ENCODE measurements at places on chromosomes 5 and 9.

GRCh38 chr5:89097103-89097502 lies 214.1 kb upstream of the MEF2C start:
- no peak for DNase-seq

DNA sequence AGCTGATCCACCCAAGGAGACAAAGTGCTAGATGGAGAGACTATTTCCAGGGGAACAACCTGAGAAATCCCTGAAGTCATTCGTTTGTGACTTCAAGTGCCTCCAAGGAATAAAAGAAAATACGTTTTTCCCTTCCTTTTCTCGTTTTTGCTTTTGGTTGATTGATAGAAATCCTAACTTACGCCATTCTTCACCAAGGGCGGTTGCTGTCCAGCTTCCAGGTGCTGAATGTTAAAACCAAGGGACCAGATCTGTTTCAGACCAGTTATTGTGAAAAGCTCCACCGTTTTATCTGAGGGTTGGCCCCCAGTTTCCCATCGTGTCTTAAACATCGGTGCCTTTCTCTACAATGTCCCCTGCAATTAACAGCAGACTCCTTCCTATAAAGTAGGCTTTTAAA lies 600.7 kb upstream of the SGCD start:
- DNase-seq: peak; percentile 37

GRCh38 chr5:102536323-102536928 lies 37.6 kb upstream of the SLCO6A1 start:
- no peak for DNase-seq

DNA sequence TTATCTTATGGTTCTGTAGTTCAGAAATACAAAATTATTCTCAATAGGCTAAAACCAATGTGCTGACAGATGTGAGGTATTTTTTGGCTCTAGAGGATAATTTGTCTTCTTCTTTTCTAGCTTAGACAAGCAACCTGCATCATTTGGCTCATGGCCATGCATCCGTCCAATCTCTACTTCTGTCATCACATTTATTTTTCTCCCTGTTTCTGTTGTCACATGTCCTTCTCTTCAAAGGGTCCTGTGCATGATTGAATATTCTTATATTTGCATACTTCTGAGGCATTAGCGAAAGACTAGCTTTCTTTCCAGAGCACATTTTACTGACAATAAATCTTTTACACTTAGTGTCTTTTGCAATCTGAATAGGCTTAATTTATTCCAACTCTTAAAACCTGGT lies 564.7 kb downstream of the CDH10 start:
- DNase-seq: no peak

DNA sequence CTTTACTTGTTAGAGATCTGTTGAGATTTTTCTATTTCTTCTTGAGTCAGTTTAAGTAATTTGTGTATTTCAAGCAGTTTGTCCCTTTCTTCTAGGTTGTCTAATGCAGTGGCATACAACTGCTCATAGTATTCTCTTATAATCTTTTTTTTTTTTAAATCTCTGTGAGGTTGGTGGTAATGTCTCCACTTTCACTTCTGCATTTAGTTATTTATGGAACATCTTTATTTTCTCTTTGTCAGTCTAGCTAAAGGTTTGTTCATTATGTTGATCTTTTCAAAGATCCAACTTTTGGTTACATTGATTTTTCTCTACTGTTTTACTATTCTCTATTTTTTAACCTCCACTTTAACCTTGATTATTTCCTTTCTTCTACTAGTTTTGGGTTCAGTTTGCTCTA lies 13.8 kb downstream of the FOXE1 start:
- no peak for DNase-seq

DNA sequence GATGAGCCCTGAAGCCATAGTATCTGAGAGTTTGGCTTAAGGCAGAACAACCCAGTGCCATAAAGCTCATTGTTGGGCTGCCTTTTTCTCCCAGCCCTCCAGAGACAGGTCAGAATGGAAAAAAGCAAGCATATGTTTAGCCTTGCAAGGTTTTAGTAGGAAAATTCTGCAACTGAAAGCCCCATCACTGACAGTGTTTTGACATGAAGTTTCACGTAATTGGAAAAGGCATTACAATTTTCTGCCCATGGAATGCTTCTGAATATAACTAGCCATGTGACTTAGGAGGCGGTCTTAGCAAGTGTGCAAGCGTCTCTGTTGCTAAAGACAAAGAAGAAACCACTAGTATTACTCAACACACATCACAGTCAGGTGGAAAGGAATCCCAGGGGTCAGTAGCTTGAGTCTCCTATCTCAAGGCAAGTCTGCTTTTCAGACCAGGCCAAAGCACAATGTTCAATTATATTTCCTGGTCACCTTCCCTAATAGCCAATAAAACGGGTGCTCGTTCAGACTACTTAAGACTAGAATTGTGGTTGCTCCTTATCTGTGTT lies 117.6 kb downstream of the CARTPT start:
- DNase-seq: no peak

DNA sequence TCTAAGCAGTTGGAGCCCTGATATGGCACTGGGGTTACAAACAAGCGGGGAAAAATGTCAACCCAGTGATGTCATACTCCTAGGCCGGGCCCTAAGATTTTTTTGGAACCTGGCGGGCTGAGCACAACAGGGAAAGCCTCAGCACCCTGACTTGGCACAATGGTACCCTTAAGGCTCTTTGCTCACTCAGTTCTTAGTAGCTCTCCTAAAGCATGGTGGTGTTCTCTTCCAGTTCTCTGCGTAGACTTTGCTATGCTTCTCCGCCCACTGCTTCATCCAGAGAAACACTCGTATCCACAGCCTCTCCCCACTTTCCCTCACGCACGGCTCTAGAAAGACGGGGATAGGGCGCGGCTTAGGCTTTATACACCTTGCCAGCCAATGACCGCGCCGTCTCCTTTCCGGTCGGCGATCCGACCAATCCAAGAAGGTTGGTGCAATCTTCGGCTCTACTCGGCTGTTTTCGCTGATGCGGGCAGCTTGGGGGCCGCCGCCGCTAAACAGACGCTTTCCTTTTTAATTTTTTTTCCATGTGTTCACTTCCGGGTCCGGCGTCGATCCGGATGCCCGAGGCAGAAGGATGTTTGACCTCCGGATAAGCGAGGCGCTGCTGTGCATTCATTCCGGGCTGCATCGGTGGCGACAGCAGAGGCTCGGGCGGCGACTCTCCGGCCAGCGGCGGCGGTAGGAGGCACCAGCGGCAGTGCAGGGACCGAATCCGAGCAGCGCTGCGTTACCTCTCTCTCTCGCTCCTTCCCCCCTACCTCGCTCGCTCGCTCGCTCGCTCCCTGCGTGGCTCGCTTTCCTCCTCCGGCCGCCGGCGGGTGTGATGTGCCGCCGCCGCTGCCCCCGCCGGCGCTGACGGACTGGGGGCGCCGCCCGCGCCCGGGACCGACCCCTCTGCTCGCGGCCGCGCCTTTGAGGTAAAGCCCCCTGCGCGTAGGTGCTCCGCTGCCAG lies at the start of gene CSNK1G3:
Gene CSNK1G3 (plus strand): TSS at position 530 of the 958 bp plus-strand sequence. CDS start 33,487 bp downstream, outside the sequence.
- DNase-seq: peak; percentile 97

- no peak for DNase-seq
Measured at GRCh38 chr9:33917036-33917435, 100.1 kb downstream of the UBE2R2 start.

DNA sequence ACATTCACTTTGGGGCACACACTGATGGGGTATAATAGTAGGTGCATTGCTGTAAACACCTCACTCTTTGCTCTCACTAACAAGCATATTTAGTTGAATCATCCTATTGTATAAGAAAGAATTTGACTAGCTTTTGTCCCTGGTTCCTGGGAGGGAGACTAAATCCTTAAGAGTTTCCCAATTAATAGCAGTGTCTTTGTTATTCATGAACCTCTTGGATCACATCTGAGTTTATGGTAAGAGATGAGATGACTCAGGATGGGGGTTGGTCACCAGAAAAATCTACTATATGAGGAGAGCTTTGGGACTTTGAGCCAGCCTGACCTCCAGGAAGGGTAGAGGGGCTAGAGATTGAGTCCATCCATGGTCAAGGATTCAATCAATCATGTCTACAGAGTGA lies 56.8 kb downstream of the PUM3 start:
- DNase-seq: no peak

- peak; percentile 33 for DNase-seq
Measured at GRCh38 chr5:31194892-31195555, 1.5 kb downstream of the CDH6 start.

GRCh38 chr5:121976979-121977378 lies 15.2 kb downstream of the SRFBP1 start:
- DNase-seq: no peak

GRCh38 chr9:7967093-7967827 lies 167.7 kb upstream of the DMAC1 start:
- no peak for DNase-seq

GRCh38 chr9:32413424-32413823 lies 29.0 kb downstream of the ACO1 start:
- DNase-seq: no peak

- DNase-seq: no peak
Measured at GRCh38 chr5:95939465-95939864, 22.2 kb downstream of the ELL2 start.

GRCh38 chr9:70760228-70760627 lies 345.8 kb upstream of the KLF9 start:
- DNase-seq: no peak

DNA sequence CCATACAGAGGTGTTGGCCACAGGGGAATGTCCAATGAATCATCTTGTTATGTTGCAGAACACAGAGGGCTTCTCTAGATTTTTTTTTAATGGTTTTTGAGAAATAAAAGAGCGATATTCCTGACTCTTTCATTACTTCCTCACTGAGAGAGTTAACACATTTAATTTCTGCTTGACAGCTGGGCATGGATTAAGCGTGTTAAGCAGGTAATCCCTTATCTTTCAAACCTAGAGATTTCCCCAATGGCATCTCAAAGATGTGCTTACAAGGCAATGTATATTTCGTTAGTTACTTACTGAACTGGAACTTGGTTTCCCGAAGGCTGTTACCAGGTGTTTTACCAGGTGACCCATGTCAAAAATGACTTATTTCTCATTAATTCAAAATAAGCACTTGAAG lies 21.8 kb upstream of the ADCY2 start:
- no peak for DNase-seq

DNA sequence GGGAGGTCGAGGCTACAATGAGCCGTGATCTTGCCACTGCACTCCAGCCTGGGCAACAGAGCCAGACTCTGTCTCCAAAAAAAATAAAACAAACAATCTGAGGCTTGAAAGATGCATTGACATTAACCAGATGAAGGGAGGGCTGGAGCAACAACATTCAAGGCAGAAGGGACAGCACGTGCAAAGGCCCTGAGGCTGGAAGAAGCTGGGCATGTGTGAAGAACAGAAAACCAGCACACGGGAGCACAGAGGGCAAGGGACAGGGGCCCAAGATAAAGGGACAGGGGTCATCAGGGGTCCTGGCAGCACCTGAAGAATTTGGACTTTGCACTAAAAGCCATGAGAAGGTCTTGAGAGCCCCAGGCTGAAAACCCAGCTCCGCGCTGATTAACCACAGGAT lies 3.3 kb downstream of the PTGES start:
- DNase-seq: no peak

GRCh38 chr9:20558566-20559016 lies 63.7 kb downstream of the MLLT3 start:
- no peak for DNase-seq

DNA sequence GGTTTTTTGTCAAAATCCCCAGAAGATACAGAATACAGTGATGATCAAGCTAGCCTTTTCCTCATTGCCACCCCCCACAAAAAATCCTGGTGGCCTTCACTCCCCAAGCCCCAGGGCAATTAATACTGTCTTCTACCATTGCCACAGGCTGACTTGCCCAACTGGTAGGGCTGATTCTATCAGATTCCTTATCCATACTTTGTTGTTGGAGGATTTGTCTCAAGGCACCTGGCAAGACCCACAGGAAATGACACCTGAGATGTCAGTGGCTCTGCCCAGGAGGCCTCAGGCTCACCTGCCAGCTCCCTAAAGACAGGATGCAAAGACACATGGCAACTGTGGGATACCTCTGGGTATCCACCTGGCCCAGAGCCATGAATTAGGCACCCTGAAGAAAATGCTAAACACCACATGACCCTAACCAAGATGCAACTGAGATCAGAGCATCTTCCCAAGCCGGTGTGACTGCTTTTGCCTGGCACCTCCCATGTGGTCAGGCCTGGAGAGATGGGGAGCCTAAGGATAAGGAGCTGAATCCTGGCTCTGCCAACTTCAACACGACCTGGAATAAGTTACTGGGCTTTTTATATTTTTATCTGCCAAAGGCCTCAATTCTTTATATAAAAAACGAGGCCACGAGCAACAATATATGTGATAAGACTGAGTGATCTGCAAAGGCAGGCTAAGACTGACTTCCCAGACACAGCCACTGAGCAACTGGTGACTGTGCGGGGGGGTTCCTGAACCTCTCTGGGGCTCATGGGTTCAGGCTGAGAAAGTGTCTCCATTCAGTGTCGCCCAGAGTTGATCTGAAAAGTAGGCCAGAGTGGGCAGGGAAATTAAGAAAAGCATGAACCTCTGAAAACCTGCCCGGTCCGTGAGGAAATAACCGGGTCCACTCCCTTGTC lies 944 bp downstream of the ATOX1 start:
- no peak for DNase-seq

DNA sequence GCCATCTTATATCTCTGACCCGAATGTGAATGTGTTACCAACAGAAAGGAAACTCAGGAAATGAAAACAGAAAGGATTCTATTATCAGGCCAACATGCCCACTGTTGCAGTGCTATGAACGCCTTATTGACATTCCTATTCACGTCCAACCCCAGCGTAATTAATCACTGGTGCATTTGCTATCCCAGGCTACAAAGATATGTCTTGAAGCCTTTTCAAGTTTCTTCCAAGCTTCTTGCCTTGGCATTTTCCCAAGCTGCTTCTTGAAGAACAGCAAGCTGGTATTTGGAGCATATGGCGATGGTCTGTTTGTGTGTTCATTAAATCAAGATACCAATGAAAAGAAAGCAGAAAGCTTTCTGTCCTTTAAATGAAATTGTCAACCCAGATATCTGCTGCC lies 579.2 kb upstream of the ZNF462 start:
- no peak for DNase-seq

DNA sequence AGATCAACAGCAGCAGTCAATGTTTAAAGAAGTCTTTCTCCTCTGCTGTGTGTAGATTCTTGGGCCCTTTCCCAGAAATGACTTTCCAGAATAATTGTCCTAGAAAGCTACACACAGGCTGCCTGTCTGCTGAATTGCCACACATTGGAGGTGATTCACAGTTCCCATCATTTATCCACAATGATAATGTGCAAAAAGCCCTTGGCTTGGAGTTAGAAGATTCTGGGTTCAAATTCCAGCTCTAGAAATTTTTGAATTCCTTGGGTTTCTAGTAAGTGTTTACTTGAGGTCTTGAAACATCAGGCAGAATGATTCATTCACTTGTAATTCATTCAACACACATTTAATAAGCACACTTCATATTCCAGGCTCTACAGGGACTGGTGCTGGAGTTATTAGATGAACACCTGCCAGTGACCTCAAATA lies 28.6 kb upstream of the EPB41L4B start:
- DNase-seq: no peak

- no peak for DNase-seq
Measured at GRCh38 chr5:178213748-178214151, 9.4 kb downstream of the HNRNPAB start.

GRCh38 chr5:71601222-71602026 lies 14.3 kb downstream of the MCCC2 start:
- DNase-seq: no peak

Measured in retina (tissue), 1 donor.